ENCODE measurements at places on chromosomes 6 and 20.

- DNase-seq: peak; percentile 80
Observed at GRCh38 chr20:38460040-38460623, 12.5 kb upstream of the RALGAPB start.

DNA sequence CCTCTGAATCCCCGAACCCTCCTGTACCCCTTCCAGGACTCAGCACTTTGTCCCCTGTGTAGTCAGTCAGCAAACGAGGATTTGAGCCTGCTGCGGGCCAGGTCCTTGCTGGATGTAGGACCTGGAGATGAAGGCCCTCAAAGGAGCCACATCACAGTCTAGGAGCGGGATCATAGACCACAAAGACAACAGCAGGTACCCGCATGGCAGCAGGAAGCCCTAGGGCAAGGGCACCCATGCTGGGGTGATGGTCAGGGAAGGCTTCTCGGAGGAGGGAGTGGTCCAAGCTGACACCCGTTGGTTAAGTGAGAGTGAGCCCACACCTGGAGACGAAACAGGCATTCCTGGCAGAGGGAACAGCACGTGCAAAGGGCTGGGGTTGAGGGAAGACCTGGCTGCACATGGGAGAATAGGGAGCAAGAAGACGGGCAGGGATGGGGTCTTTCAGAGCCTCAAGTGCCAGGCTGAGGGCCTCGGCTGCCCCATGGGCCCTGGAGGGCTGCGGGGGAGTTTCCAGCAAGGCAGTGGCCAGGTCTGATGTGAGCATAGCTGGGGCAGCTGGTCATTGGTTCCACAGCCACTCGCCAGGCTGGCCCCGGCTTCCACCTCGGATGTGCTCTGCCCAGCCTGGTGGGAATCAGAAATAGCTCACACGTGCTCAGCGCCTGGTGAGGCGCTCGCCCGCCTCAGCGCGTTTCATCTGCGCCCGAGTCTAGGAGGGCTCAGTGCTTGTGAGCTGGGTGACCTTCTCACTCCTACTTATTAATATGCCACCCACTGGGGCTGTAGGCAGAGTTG, 15.0 kb downstream of the DLGAP4 start:
- no peak for DNase-seq

GRCh38 chr20:63745961-63746731, 6.6 kb downstream of the SLC2A4RG start:
- no peak for DNase-seq

GRCh38 chr6:7216941-7217621, 95.9 kb downstream of the SSR1 start:
- DNase-seq: no peak

DNA sequence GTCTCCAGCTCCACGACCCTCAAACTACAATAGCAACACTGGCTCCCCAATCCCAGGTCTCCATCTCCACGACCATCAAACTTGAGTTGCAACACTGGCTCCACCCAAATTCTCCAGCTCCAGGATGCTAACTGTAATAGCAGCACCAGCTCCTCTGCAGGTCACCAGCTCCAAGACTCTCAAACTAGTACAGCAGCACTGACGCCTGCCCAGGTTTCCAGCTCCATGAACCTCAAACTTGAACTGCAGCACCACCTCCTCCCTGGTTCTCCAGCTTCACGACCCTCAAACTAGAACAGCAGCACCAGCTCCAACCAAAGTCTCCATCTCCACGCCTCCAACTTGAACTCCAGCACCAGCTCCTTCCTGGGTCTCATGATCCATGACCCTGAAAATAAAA, 353.8 kb downstream of the PREX1 start:
- no peak for DNase-seq
